ENCODE measurements at places on chromosomes 16 and 17.

- DNase-seq, result no peak
Measured at GRCh38 chr17:60819447-60820130, 141.9 kb downstream of the BCAS3 start.

DNA sequence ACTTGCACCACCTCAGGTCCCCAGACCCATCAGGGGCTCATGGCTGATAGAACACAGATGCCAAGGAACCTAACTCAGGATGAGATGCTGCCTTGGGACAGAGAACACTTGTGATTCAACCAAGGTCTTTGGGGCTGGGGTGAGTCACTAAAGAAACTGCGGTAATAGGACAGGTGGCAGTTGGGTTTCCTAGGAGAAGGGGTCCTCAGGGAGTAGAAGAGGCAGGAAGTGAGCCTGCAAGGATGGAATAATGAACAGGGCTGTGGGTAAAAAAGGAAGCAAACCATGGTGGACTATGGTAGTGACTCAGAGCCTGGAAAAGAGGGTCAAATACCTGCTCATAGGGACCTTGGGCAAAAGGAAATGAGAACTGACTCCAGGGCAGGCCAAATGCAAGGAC is 6.5 kb upstream of the PNPO start:
- DNase-seq, result peak; percentile 21

DNA sequence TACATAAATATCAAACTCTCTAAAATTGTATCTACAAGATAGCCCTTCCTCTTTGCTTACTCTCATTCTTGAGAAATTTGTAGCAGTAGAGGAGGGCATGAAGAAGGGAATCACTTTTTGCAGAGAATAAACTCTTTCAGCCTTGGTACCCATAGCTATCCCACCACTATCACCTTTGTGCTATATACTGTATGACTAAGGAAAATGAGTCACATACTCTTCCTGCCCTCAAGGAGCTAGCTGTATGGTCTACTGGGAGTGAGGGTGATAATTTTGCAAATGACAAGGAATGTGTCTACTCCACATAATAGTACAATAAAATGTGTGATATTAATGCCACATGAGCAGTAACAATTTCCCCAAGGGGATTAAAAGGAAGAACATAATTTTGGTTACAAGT is 184.6 kb upstream of the WSB1 start:
- DNase-seq, result no peak

- no peak for DNase-seq
Measured at GRCh38 chr17:79685121-79685520, 45.6 kb upstream of the ENPP7 start.

DNA sequence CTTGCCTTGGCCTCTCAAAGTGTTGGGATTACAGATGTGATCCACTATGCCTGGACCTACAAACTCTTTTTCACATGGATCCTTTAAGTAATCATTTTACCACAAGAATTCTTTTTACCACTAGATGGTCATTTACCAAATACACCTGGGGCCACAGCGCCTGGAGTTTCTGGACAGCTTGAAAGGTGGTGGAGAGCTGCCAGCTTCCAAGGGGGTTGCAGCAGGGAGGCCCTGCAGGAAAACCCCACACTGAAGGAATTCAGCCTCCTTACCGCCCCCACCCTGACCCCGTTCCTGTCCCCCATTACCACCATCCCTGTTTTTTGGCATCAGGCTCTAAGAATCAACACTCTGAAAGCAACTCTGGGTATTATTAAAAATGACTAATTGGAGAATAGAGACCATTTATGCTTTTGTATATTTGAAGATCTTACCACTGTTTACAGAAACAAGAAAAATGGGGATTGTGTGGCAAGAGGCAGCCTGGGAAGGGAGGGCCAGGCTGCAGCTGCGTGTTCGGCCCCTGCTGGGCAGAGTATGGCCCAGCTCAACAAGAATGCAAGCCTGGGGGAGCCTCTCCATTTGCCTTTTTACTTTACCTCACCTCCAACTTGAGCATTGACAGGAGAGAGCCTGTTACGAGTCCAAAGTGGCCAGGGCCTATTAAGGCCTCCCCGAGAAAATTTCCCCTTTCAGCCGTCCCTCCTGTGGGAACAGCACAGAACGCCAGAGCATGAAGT is 209.9 kb downstream of the ZFHX3 start:
- no peak for DNase-seq

DNA sequence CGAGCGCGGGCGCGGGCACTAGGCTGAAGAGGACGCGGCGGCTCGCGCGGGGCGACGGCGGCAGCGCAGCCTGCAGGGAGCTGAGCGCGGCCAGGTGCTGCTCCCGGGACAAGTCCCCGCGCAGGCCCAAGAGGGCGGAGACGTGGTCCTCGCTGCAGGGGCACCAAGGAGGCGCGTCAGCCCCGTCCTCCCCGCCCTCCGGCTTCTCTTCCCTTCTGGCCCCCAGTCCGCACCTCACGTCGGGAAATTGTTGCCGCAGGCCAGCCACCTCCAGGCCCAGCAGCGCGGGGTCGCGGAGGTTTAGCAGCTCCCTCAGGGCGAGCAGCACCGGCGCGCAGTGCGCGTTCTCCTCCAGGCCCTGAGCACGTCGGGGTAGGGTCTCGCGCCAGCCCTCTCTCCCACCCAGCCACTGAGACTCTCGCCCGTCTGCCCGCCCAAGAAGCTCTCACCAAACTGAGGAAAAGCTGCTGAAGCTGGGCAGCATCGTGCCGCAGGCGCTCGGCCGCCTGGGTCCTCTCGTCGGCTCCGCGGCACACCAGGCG is 761 bp upstream of the MATCAP1 start:
- peak; percentile 51 for DNase-seq

DNA sequence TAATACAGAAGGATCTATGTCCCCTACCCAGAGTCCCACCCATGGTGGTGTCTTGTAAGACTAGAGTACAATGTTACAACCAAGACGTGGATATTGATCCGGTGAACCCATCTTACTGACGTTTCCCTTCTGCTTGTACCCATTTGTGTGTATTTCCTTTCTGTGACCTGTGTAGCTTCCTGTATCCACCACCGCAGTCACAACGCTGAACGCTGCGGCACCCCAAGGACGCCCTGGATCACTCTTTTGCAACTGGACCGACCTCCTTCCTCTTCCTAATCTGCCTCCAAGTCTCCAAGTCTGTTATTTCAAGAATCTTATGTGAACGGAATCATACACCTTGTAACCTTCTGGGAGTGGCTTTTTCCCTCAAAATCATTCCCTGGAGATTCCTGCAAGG is 33.5 kb upstream of the CBX4 start:
- no peak for DNase-seq

DNA sequence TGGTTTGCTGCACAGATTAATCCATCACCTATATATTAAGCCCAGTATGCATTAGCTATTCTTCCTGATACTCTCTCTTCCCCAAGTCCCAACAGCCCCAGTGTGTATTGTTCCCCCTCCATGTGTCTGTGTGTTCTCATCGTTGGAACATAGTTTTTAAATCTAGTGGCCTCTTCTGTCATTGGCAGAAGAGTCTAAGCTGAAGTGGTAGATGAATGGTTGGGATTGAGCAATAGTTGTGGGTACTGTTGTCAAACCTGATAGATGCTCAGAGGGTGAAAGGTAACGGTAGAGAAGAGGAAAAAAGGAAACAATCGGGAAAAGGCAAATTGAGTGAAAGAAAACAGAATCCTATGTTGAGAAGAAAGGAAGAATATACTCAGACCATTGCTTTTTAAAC is 29.9 kb downstream of the MAP3K3 start:
- DNase-seq, result no peak

- peak; percentile 16 for DNase-seq
Measured at GRCh38 chr16:26830428-26831127, 236.1 kb upstream of the C16orf82 start.

- no peak for DNase-seq
Measured at GRCh38 chr17:51793686-51794085, 364.8 kb downstream of the CA10 start.

DNA sequence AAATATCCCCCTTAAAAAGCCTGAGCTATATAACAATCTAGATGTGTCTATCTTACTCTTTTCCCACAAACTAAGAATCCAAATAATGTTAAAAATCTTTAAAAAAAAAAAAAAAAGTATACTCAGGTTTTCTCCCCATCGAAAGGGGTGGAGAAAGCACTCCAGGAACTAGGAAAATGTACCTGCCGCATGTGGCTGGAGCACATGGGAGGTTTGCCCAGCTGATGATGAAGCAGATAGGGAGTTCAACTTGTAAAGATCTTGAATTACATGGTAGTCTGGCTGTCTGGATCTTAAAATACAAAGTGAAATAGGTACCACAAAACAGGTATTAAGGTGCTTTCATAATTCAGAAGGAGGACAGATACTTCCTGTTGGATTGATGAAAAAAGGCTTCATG is 8.8 kb upstream of the SLFN14 start:
- DNase-seq, result no peak

DNA sequence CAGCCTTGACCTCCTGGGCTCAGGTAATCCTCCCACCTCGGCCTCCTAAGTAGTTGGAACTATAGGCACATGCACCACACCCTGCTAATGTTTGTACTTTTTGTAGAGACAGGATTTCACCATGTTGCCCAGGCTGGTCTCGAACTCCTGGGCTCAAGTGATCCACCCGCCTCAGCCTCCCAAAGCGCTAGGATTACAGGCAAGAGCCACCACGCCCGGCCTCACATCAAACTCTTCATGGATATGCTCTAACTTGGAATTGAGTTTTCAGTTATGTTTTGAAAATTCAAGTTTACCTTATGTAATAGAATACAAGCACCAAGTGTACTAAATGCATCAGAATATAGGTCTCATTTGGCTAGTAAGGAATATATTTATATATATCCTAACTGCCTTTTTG is 119.6 kb downstream of the BRIP1 start:
- DNase-seq, result no peak

GRCh38 chr17:46202424-46202823 is 9.2 kb upstream of the KANSL1 start:
- no peak for DNase-seq

DNA sequence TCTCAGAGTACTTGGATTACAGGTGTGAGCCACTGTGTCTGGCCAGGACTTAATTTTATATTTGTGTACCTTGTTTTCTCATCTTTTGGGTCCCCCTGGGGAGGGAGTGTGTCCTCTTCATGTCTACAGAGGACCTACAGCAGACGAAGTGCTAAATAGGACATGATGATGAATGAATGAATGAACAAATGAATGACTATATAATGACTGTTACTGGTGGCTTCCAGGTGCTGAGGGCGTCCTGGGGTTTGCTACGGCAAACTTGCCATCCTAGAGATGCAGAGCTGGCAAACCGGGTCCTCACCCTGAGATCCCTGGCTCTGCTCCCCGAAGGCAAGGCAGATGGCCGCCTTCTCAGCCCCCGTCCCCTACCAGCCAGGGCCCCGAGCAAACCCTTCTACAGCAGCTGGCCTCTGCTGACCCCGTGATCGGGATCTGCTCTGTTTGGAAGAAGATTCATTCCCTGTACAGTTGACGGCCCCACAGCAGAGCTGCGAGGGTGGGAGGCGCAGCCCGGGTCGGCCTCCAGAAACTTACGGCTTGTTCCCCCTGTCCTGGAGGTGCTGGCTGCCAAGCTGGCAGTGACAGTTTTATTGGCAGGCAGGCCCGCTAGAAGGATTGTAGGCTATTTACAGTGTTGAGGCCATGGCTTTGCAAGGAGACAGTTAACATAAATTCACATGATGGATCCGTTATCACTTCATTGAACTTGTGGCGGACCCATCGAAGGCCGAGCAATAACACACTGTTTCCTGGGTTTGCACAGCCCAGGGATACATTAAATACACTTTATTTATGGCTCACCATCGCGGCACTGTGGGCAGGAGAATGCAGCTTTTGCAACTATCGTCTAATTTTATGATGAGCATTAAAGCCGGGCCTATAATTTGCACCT is 197.7 kb upstream of the GSE1 start:
- DNase-seq, result no peak

GRCh38 chr17:57772774-57773173 is 27.7 kb upstream of the CCDC182 start:
- DNase-seq, result no peak

- no peak for DNase-seq
Measured at GRCh38 chr17:63760771-63761539, 12.4 kb downstream of the CCDC47 start.

- no peak for DNase-seq
Measured at GRCh38 chr16:57531253-57531575, 5.2 kb downstream of the CCDC102A start.

GRCh38 chr16:25110387-25110947 is 1.1 kb upstream of the LCMT1 start:
- DNase-seq, result peak; percentile 18

DNA sequence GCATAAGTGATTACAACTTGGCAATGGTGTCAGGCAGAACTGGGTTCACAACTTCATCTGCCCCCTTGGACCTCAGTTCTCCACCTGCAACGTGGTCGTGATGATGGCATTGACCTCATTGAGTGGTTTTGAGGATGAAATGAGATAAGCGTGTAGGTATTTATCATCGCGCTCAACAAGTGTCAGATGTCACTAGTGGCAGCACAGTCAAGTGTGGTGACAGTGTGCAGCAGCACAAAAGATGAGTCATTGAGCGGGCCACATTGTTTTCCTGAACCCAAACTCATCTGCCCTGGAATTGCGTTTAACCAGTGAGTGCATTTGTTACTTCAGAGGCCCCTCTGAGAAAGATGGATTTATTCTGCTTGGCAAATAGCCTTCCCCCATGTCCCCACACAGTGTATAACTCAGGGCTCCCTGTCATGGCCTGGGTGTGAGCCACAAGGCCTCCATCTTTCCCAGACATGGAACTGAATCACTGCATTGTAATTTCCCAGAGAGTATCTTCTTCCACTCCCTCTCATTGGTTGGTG is 20.9 kb downstream of the IRX3 start:
- DNase-seq, result no peak

DNA sequence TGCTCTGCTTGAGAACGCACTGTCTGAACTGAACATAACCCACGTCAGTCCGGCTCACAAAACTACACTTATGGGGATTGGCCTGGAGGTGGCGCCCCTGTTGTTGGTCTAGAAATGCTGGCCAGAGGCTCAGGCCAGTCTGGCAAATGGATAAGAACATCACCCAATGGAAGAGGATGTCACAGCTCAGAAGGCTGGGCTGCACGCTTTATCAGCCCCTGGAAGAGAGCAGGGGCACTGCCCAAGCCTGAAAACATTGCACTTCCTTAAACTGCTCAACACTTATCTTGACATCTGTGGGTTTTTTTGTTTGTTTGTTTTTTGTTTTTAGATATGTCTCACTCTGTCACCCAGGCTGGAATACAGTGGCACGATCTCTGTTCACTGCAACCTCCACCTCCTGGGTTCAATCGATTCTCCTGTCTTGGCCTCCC is 24.8 kb upstream of the BPTF start:
- DNase-seq, result no peak

GRCh38 chr16:82639666-82640336 is 13.0 kb downstream of the CDH13 start:
- peak; percentile 24 for DNase-seq

DNA sequence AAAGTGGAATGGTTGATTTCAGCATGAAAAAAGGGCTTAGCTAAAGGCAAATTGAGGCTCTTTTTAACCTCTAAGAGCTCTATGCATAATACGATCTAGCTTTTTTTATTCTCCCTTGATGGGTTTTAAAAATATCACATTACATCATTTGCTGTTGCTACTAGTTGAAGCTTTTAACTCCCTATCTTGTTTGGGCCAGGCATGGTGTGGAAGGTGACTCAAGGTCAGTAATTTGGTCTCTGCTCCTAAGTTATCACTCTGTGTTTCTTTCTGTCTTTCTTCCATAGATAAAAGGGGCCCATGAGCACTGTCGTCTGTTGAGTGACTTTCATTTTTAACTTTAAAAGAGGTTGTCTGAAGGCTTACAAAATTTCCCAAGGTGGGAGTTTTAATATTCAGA is 58.1 kb upstream of the GOT2 start:
- DNase-seq, result no peak

GRCh38 chr17:76124582-76125390 is 16.3 kb downstream of the FOXJ1 start:
- DNase-seq, result no peak

GRCh38 chr16:46466239-46466638 is 154.9 kb downstream of the SHCBP1 start:
- no peak for DNase-seq

Data from NCI-H2171 (cell line).